GM06990 (cell line): ENCODE measurements at places on chromosomes 6 and 20.

- DNase-seq, result no peak
Observed at GRCh38 chr20:22248051-22248667, 336.2 kb downstream of the FOXA2 start.

DNA sequence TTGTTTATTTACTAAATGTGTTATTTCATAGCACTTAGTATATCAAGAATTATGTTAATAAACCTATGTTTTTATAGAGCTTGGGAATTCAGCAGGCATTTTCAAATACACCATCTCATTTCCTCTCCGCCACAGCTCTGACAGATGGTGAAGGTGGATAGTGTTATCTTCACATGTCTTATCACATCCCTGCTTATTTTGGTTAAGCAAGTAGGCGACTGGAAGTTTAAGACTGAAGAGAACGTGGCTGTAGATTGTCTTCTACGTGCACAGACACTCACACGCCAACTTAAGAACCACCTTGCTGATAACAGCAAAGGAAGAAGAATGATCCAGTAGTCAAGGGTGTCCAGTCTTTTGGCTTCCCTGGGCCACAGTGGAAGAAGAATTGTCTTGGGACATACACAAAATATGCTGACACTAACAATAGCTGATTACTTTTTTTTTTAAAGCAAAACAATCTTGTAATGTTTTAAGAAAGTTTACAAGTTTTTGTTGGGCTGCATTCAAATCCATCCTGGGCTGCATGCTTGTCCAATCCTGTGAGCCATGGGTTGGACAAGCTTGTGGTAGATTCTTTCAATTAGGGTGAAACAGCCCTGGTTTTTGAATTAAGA lies 43.3 kb upstream of the SCGN start:
- no peak for DNase-seq

DNA sequence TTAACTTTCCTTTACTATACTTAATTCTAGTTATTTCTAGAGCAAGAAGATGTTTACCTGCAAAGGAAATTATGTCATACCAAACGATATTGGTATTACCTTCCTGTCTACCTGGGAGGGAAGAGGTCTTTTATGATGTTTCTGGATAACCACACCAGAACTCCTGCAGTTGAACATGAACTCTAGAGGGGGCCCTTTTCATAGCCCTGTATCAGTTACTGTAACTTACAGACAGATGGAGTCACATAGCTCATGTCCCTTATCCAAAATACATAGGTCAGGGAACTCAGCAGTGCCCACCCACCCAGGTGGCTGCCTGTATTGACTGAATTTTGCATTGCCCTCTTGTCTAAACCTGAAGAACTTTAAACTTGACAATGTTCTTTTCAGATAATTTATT lies 35.1 kb upstream of the MYL9 start:
- DNase-seq, result no peak

GRCh38 chr6:41430875-41431274 lies 95.5 kb downstream of the NCR2 start:
- DNase-seq, result no peak

- no peak for DNase-seq
Observed at GRCh38 chr6:41021832-41022231, 17.2 kb downstream of the UNC5CL start.

DNA sequence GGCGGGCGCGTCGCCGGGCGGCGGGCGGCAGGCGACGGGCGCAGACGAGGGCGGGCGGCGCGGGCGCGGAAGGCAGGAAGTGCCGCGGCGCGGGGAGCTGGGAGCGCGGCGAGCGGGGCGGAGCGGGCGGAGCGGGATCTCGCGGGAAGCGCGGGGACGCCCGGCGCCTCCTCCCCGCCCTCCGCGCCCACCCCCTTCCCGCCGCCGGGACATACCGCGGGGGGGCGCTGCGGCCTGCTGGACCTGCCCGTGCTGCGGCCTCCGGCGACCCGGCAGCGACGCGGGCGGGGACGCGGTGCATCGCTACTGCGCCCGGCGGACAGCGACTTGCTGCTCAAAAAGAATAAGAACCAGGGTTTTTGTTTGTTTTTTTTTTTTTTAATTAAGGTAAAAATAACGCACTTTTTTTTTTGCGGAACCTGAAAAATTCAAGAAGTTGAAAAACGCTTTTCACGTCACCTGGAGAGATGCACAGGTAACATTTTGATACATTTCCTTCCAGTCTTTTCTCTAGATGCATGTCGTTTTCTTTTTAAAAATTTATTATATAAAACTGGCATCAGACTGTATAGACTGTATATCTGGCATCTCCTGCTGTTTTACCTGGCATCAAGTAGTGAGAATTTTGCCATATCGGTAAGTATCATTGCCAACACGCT lies at the start of gene CENPB:
Gene CENPB, minus strand, starts transcription at position 76 of the 659 bp plus-strand sequence. CDS start 257 bp downstream, outside the sequence.
- peak; percentile 91 for DNase-seq

DNA sequence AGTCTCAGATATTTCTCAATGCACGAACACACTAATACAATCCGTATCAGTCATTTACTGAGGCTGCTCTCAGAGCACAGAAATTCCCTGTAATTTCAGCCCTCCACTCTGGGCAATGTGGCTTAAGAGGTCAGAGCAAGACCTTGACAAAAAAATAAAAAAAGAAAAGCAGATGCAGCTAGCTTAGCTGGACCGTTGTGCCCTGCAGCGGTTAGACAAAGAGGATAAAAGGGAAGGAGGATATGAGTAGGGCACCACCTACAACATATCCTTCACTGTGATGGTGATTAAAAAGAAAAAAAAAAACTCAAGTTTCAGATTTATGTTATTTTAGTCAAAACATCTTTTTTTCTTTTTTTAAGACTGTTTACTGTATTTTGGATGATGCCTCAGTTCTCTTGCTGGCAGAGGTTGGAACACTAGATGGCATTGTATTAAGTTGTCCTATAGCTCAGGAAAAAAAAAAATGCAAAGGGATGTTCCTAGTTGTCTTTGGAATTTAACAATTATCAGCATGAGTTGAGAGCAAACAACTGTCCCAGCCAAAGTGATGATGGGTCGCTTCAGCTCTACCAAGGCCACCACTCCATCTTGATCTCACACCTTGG lies 59.9 kb downstream of the ANKEF1 start:
- no peak for DNase-seq

DNA sequence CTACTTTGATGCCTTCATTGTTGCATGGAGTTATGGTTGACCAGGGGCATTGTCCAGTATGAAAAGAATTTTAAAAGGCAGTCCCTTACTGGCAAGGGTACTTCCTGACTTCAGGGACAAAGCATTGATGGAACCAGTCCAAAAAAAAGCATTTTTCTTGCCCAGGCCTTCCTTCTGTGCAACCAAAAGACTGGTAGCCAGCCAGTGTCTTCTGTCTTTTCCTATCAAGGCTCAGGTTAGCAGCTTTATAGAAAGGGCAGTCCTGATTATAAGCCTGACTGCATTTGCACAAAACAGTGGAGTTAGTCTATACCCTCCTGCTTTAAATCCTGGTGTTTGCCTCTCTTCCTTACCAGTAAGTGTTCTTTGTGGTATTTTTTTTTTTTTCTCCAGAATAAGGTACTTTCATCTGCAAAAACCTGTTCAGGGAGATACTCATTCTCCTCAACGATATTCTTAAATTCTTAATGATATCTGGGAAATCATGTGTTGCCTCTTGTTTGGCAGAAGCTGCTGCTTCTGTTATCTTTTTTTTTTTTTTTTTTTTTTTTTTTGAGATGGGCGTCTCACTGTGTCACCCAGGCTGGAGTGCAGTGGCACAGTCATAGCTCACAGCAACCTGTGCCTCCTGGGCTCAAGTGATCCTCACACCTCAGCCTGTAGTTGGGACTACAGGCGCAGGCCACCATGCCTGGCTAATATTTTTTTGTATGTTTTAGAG lies 33.9 kb downstream of the SCAF8 start:
- DNase-seq, result no peak

GRCh38 chr20:19778404-19778803 lies 20.3 kb downstream of the RIN2 start:
- DNase-seq, result no peak

GRCh38 chr6:167861424-167861823 lies 34.7 kb downstream of the AFDN start:
- no peak for DNase-seq

DNA sequence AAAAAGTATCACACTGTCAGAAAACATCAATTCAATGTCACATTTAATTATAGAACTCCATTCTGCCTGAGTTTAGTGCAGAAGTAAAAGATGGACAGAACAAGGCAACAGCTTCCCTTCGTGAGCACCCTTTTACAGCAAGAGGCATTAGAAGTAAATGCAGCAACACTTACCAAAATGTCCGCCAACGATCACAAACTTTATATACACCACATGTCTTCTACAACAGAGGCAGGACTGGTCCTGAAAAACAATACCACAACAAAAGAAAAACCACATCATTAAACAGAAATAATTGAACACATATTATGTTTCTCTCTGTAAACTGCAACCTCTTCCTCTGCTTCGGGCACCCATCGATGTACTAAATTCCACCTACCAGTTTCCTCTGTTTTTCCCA lies 92.9 kb downstream of the FYN start:
- DNase-seq, result no peak

GRCh38 chr6:47306887-47307286 lies 2.8 kb downstream of the TNFRSF21 start:
- DNase-seq, result no peak

DNA sequence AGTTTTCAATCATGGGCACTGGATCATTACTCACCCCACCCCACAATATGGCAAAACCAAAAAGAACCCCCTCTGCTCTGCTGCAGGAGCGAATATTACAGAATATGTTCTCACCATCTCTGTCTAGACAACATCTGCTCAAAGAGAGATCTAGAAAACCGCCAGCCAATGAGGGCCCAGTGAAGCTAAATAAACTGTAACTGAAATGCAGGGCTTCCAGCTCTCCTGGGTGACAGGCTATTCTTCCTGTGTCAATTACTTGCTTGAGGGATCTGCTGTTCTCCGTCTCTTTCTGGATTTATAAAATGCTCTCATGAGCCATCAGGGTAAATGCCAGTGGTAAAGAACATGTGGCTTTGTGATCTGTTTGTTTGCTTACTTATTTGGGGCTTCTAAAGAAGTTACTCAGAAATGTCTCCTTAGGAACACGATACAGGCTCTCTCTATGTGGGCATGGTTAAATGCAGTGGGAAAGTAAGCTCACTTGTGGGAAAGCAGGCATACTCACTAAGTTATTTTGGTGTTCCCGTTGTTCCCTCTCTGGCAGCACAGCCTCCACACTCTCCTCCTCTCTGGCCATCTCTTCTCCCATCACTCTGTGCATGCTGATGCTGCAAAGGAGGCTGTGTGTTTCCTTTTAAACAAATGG lies 44.8 kb downstream of the TTI1 start:
- no peak for DNase-seq

GRCh38 chr20:48740712-48741111 lies 87.1 kb downstream of the PREX1 start:
- DNase-seq, result peak; percentile 66

DNA sequence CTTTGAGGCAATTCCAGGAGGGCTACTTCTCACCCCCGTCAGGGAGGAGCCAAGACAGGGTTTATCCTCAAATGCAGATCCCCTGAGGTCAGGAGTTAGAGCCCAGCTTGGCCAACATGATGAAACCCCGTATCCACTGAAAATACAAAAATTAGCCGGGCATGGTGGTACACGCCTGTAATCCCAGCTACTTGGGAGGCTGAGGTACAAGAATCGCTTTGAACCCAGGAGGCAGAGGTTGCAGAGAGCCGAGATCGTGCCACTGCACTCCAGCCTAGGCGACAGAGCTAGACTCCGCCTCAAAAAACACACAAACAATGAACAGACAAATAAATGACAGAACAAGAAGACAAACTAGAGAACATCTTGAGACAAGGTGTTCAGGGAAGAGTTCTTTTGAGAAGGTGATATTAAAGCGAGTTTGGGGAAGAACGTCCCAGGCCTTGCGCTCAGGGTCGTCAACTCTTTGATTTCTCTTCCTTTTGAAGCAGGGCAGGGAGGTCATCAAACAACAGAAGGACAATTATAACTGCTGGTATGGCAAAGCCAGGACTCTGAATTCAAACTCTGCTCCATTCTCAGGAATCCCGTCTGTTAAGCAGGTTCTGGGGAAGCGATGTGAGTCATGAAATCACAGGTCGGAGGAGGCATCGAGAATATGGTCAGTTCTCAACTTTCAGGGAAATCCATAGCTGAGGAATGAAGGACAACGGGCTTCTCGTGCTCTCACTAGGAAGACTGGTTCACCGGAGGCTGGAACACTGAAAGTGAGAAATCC lies 1.4 kb upstream of the RALY start:
- DNase-seq, result peak; percentile 15

DNA sequence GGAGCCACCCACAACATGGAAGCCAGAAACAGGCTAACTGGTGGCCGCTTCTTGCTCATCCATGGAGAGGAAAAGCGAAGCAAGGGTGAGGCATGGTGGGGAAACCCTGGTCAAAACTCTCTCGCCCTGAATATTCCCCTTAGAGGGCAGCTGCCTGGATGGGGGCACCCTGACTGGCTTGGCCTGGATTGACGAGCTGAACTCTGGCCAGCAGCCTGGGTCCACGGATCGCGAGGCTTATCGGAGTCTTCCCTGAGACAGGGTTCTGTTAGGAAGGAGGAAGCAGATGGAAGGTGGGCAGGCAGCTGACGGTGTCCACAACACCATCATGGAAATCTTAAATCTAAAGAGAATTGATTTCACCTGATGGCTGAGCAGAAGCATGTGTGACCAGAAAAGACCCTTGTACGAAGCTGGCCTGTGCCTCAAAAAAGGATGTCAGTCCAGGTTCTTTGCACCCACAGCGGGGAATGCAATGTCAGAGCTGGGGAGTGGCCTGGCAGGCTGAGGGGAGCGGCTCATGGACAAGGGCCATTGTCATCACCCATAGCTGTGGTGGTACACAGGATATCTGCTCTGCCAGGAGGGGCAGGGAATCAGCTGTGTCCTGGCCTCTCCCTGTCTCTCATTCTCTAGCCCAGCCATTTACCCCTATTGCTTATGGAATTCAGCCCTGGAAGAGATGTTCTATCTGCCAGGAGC lies 109.4 kb upstream of the SNX9 start:
- no peak for DNase-seq

DNA sequence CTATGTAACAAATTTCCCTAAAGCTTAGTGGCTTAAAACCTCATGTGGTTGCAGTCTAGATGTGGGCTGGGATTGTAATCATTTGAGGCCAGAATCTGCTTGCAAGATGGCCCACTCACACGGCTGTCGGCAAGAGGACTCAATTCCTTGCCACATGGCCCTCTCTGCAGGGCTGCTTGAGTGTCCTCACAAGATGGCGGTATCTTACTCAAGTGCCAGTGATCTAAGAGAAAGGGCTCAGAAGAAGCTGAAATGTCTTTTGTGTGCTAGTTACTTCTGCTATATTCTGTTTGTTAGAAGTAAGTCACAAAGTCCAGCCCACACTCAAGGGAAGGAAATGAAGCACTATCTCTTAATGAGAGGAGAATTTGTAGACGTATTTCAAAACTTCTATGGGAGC lies 47.1 kb upstream of the PMEPA1 start:
- DNase-seq, result no peak

GRCh38 chr20:24871480-24872213 lies 77.4 kb upstream of the CST7 start:
- no peak for DNase-seq

DNA sequence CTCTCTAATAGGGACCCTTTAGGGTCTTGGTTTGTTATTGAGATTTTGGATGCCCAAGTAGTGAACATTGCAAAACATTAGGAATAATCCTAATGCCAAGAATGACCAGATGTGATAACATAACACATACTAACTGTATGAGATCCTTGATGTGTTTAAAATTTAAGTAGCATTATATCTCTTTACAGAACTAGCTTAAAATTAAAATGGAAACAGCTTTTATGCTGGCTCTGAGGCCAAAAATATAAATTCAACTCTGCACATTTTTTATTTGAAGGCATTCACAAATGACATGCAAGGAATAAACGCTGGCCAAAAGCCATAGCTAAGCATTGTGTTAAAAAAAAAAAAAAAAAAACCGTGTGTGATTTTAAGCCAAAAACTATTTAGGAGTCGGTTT lies 47.7 kb upstream of the TCF21 start:
- DNase-seq, result no peak

- no peak for DNase-seq
Observed at GRCh38 chr6:157937916-157938315, 43.7 kb upstream of the SYNJ2 start.
